ENCODE measurements at places on chromosomes 6 and 20. TPM values are rescaled to one million over a fixed set of nuclear protein-coding genes. Genes with fewer than 3 reads are reported as not detected.

The FOXA2 gene
- 1.1 TPM for total RNA-seq

The TRIM31 gene
- total RNA-seq = not detected

The RCAN2 gene
- total RNA-seq = 10.8 TPM

The MAP3K7 gene
- total RNA-seq = 39.4 TPM

The ACAT2 gene
- total RNA-seq = 6.4 TPM

- DNase-seq = no peak
Measured at GRCh38 chr6:23826572-23826971, 299.4 kb upstream of the NRSN1 start.

The SNX9 gene
- 40.7 TPM for total RNA-seq

The CCN2 gene
- total RNA-seq = 57.3 TPM

- DNase-seq = no peak
Measured at GRCh38 chr20:32447136-32448027, 89.3 kb downstream of the ASXL1 start.

- DNase-seq = no peak
Measured at GRCh38 chr20:11112832-11113231, 439.0 kb upstream of the JAG1 start.

The PRELID3B gene
- total RNA-seq = 57.6 TPM

GRCh38 chr6:54846857-54847674, 495 bp downstream of the FAM83B start:
- peak; percentile 38 for DNase-seq

DNA sequence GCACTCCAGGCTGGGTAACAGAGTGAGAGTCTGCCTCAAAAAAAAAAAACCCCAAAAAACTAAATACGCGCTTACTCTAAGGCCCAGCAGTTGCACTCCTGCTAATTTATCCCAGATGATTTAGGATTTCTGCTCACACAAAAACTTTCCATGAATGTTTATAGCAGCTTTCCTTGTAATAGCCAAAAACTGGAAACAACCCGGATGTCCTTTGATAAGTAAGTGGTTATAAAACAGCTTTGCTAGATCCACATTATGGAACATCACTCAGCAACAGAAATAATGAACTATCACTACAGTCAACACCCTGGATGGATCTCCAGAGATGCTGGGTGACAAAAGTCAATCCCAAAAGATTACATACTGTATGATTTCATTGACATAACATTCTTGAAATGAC, 220.4 kb upstream of the JARID2 start:
- peak; percentile 45 for DNase-seq

The AAR2 gene
- total RNA-seq = 24.3 TPM

The DNAH8 gene
- 3.0 TPM for total RNA-seq

The POM121L2 gene
- not detected for total RNA-seq

DNA sequence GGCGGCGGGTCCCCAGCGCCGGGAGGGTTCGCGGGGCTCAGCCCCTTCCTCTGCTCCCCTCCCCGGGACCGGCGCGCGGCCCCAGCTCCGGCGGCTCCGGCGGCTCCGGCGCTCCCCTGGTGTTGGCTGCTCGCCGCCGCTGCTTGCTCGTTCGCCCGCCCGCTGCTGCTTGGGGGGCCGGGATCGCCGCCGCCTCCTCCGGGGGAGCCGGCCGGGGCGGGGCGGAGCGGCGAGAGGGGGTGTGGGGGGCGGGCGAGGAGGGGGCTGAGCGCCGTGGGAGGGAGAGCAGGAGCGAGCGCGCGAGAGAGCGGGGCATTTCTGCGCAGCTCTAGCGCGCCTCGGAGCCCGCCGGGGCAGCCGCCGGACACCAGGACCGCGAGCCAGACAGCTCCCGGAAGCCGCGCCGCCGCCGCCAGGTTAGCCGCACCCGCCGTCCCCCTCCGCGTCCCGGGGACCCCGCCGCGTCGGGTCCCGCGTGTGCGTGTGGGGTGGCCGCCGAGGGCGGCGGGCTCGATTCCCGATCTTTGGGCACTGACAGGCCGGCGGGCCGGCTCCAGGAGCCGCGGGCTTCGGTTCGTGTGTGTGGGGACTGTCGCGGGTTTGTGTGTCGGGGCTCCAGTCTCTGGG, 62.0 kb upstream of the EPB41L1 start:
- DNase-seq = peak; percentile 39

- DNase-seq = no peak
Measured at GRCh38 chr20:15703171-15703911, 869.9 kb downstream of the KIF16B start.

- DNase-seq = no peak
Measured at GRCh38 chr6:25774120-25774715, 19.7 kb downstream of the SLC17A4 start.

- DNase-seq = no peak
Measured at GRCh38 chr6:31357886-31358285, 907 bp upstream of the HLA-B start.

DNA sequence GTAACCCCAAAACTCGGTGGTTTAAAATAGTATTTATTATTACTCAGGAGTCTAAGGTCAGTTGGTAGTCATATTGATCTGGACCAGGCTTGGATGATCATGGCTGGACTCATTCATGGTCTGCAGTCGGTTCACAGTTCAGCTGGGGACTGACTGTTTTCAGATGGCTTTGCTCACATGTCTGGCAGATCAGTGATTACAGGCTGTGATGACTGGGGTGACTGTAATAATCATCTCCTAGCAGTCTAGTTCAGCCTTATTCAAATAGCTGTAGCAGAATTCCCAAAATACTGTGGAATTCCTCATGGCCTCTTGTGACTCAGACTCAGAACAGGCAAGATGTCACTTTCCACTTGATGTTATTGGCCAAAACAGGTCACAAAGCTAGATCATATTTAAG, 16.4 kb upstream of the NT5DC1 start:
- no peak for DNase-seq

GRCh38 chr6:136178749-136179148, 71.4 kb downstream of the MTFR2 start:
- DNase-seq = no peak

The UTRN gene
- total RNA-seq = 278 TPM

- DNase-seq = no peak
Measured at GRCh38 chr20:61588411-61589385, 336.6 kb downstream of the CDH4 start.

DNA sequence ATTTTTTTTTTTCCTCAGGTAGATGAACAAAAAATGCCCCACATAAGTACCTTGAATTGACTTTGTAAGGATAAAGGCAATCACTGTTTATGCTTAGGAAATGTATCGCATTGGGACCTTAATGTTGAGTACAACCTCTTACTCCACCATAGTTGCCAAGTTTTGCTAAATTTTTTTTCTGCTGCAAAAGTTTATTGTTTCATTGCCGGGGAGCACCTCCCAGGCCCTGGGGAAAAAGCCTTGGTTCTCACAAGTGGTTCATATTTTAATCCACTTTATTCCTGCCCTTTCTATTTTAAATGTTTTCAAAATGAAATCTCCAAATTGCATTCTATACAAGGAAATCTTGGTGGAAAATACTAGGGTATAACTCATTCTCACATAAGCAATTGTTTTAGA, 52.3 kb upstream of the UTRN start:
- DNase-seq = peak; percentile 24

GRCh38 chr6:148701375-148701774, 45.5 kb upstream of the UST start:
- no peak for DNase-seq

The DOK5 gene
- total RNA-seq = 20.1 TPM

The ADGB gene
- 0.10 TPM for total RNA-seq

The C20orf141 gene
- not detected for total RNA-seq
